ENCODE measurements at places on chromosomes 2 and 18. TPM values are rescaled to one million over a fixed set of nuclear protein-coding genes. Genes with fewer than 3 reads are reported as not detected.

The TMEM163 gene
- 27.5 TPM for total RNA-seq

The ALKAL2 gene
- total RNA-seq = 56.6 TPM

The ANXA4 gene
- 399 TPM for total RNA-seq

The MAL gene
- total RNA-seq = not detected

The RELCH gene
- 13.5 TPM for total RNA-seq

The PSMG2 gene
- total RNA-seq = 36.8 TPM

The REG3A gene
- 351 TPM for total RNA-seq

The TMEM198 gene
- 3.3 TPM for total RNA-seq
